ENCODE measurements at places on chromosomes 11 and 22. TPM values are rescaled to one million over a fixed set of nuclear protein-coding genes. Genes with fewer than 3 reads are reported as not detected.

DNA sequence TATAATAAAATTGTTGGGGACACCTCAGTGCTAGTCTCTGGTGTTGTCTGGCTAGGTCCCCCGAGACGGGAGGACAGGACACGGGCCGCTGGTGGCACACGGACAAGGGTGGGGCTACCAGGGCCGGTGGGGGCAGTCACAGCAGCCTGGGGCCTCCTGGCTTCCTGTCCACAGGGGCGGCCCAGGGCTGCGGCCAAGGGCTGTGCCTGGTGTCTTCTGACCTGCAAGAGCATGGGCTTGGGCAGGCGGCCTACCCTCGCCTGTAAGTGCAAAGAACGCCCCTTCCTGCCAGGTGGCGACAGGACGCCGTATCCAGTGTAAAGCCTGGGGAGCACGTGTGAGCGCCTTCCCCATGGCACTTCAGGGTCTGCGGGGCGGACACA is 3.6 kb downstream of the LRFN4 start:
- H3K27ac ChIP-seq, result no peak overlapping the region
- no peak overlapping the region for H3K4me3 ChIP-seq
- DNase-seq, result no peak
- peaks cover 10% of the 10 kb centered on the region for H3K4me1 ChIP-seq
- no peaks in the 10 kb centered on the region for H3K36me3 ChIP-seq
- no peaks in the 10 kb centered on the region for H3K27me3 ChIP-seq

GRCh38 chr11:35115688-35116030 is 23.3 kb upstream of the CD44 start:
- no peak overlapping the region for H3K27ac ChIP-seq
- no peaks in the 10 kb centered on the region for H3K27me3 ChIP-seq
- no peaks in the 10 kb centered on the region for H3K36me3 ChIP-seq
- H3K4me1 ChIP-seq, result peaks cover 57% of the 10 kb centered on the region
- DNase-seq, result no peak
- no peak overlapping the region for H3K4me3 ChIP-seq

- H3K36me3 ChIP-seq, result no peaks in the 10 kb centered on the region
- no peak for DNase-seq
- no peaks in the 10 kb centered on the region for H3K4me1 ChIP-seq
Measured at GRCh38 chr22:27416511-27417420, 384.8 kb downstream of the MN1 start.

The C1QTNF4 gene
- not detected for total RNA-seq

GRCh38 chr11:19183646-19184045 is 18.1 kb downstream of the CSRP3 start:
- no peaks in the 10 kb centered on the region for H3K36me3 ChIP-seq
- no peak for DNase-seq
- H3K27ac ChIP-seq, result no peak overlapping the region
- no peaks in the 10 kb centered on the region for H3K27me3 ChIP-seq
- H3K4me1 ChIP-seq, result no peaks in the 10 kb centered on the region
- no peak overlapping the region for H3K4me3 ChIP-seq
